ENCODE measurements at places on chromosomes 11 and 22. TPM values are rescaled to one million over a fixed set of nuclear protein-coding genes. Genes with fewer than 3 reads are reported as not detected.
A peak's percentile ranks its signal among the peaks of the same experiment; 100 is the strongest.

The GALR3 gene
- total RNA-seq, result not detected

- no peaks in the 10 kb centered on the region for H3K27me3 ChIP-seq
- no peaks in the 10 kb centered on the region for H3K4me1 ChIP-seq
- no peak overlapping the region for H3K4me3 ChIP-seq
- H3K36me3 ChIP-seq, result no peaks in the 10 kb centered on the region
- DNase-seq, result no peak
These were observed 19.3 kb downstream of the ZC3H12C start for GRCh38 chr11:110112457-110112856.

GRCh38 chr11:45048313-45048841 is 97.7 kb upstream of the TP53I11 start:
- no peak overlapping the region for H3K27ac ChIP-seq
- H3K36me3 ChIP-seq, result no peaks in the 10 kb centered on the region
- peaks cover 15% of the 10 kb centered on the region for H3K4me1 ChIP-seq
- H3K4me3 ChIP-seq, result no peak overlapping the region

DNA sequence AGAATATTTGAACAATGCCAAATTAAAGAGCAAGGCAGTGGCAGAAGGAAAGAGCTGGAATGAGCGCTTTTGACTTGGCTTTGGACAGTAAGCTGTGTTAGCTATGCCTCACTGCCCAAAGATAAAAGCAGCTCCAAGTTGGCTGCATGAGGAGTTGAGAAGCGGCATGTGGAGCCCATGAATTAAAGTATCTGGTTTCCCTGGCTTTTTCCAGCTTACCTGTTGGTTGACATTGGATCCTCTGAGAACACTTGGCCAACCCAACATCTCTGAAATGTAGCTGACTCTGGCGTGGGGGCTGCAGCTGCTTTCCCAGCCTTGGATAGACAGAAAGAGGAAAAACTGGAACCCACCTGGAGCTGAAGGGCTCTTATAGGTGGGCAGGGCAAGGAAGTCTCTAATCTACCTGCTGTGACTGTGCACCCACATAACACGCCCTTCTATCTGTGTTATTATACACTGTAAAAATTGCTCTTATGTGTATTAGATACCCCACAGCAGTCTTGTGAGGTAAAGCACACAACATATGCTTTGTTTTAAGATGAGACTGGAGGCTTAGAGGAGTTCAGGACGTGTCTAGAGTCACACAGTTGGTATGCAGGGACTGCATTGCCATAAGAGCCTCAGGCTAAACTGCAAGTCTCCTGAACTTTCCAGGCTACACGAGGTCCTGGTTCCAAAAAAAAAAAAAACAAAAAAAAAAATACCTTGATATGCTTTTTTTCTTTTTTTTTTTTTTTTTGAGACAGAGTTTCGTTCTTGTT is 5.8 kb downstream of the UBASH3B start:
- peak; percentile 60 for DNase-seq
- no peaks in the 10 kb centered on the region for H3K36me3 ChIP-seq
- H3K4me1 ChIP-seq, result peaks cover 10% of the 10 kb centered on the region

GRCh38 chr22:49415151-49415951 is 412.3 kb downstream of the BRD1 start:
- no peaks in the 10 kb centered on the region for H3K36me3 ChIP-seq
- DNase-seq, result no peak
- H3K27me3 ChIP-seq, result no peaks in the 10 kb centered on the region
- H3K4me3 ChIP-seq, result no peak overlapping the region

All from neural progenitor cell (in vitro differentiated cells).